NCI-H1048 (cell line): ENCODE measurements at places on chromosomes 7 and 10.

DNA sequence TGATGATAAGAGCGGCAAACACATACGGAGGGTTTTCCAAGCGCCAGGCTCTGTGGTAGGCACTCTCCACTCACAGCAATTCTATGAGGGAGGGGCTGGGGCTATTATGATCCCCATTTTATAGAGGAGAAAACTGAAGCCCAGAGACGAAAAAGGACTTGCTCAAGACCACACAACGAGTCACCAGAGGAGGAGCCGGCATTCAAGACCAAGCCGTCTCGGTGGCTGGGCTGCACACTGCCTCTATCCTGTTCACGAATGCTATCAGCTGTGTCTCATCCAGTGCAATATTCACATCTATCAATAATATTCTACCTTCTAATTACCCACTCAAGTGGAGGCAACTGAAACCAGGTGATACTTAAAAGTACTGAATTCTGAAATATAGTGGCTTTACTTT lies 67.8 kb upstream of the NMT2 start:
- no peak for DNase-seq

GRCh38 chr10:122348512-122348911 lies 26.0 kb upstream of the PLEKHA1 start:
- DNase-seq = no peak

DNA sequence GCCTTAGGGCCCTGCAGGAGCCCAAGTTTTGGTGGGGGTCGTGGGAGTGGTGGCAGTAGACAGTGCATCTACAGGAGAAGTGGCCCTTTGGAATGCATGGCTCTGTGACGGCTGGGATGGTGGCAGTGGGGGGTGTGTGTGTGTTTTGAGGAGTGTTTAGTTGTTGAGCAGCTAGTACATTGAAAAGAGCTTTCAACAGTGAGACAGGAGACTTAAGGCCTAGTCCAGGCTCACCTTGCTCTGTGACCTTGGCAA lies 27.1 kb downstream of the ZNF775 start:
- DNase-seq = no peak

GRCh38 chr10:7436490-7437100 lies 25.8 kb upstream of the SFMBT2 start:
- no peak for DNase-seq

DNA sequence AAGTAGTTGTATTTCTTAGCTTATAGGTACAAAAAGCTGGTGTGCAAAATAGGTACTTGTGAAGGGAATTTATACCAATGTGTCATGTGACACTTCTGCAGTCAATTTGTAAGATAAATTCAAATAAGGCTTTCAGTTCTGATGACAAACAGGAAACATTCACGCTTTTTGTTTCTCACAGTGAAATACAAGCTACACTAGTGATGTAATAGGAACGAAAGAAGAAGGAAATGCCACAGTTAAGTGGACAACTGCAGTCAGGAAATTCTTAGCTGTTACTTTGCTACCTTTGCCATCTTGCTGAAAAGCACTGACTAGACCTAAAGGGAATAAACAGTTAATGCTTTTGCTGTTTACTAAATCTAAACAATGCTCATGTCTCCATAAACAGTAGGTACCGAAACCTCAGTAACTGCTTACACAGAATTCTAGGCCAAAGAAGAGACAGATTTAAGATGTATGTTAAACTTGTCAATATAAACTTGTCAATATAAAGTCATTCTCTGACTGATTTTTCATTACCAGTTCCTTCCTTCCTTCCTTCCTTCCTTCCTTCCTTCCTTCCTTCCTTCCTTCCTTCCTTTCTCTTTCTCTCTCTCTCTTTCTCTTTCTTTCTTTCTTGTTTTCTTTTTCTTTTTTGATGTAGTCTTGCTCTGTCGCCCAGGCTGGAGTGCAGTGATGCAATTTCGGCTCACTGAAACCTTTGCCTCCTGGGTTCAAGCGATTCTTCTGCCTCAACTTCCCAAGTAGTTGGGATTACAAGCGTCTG lies 10.1 kb downstream of the OTUD1 start:
- DNase-seq = no peak

GRCh38 chr10:128286762-128287500 lies 160.7 kb upstream of the MKI67 start:
- no peak for DNase-seq

DNA sequence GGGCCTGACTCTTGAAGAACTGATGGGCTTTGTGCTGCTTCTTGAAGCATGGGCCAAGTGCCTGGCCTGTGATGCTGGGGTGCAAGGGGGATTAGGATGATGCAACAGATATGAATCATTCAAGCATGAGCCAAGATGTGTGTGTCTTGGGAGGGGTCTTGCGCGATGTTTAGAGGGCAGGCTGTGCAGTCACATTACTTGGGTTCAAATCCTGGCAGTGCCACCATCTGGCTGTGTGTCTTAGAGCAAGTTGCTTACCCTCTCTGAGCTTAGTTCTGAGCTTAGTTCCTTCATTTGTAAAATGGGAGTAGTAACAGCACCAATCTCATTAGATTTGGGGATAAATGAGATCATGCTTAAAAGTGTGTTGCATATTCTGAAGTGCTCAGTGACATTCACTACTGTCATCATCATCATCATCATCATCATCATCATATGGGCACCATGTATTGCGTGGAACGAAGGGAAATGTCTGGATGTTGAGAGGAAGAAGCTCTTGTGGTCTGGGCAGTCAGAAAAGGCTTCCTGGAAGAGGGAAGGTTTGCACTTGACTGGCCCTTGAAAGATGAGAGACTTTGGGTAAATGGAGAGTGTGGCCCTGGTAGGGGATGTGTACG lies 9.3 kb downstream of the UNC5B start:
- DNase-seq = no peak

GRCh38 chr10:103254538-103255325 lies 9.0 kb downstream of the RPEL1 start:
- no peak for DNase-seq

DNA sequence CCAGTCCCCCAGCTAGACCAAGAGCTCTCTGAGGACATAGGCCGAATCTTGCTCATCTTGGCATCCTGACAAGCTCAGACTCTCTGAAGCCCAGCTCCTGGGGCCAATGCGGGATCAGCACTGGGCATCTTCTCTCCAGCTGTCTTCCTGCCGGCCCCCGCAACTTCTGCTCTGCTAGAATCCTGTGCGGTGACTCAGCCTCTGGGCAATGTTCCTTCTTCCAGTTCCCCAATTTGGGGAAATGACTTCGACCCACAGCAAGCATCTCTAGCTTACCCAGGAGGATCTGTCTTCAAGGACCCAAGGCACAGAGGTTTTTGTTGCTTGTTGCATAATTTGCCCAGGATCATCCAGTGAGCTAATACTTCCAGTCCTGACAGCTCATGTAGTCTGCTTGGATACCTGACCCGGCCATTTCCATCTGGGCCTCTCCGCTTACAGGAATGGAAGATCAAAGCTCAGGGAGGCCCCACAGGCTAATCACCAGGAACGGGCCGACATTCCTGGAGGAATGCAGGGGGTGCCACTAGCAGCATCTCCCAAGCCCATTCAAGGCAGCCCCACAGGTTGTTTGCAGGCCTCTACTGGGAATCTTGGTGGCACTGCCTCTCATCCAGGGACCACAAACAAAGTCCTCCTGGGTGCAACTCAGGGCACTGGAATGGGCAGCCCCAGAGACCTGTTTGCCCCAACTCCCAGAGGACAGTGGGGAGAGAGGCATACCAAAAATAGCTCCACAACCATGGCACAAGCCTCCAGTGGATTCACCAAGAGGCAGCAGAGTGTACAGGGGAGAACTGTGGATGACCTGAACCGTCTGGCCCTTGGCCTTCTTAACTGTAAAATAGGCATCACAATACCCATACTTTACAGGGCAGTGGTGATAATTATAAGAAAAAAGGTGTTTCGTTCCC lies 151.9 kb downstream of the NEURL1 start:
- DNase-seq = no peak

GRCh38 chr7:93890041-93890463 lies 501 bp downstream of the TFPI2 start:
- no peak for DNase-seq

DNA sequence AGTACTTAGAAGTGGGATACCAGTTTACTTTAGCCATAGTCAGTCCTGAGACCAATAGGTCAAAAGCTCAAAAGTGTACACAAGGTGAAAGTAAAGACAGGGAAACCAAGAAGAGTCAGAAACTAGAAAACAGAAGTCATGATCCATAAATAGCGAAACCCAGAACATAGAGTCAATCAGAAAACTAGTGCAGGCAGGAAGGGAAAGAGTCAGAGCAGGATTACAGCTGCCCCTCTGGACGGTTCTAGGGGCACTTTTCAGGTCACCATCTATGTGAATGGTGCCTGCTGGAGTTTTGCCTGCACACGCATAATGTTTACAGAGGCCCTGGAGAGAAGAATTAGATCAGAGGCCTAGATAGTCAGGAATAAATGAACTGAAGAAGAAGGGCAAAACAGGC lies 22.4 kb upstream of the DMTF1 start:
- DNase-seq = no peak
